GM19239 (cell line): ENCODE measurements at places on chromosomes 6 and 20.

DNA sequence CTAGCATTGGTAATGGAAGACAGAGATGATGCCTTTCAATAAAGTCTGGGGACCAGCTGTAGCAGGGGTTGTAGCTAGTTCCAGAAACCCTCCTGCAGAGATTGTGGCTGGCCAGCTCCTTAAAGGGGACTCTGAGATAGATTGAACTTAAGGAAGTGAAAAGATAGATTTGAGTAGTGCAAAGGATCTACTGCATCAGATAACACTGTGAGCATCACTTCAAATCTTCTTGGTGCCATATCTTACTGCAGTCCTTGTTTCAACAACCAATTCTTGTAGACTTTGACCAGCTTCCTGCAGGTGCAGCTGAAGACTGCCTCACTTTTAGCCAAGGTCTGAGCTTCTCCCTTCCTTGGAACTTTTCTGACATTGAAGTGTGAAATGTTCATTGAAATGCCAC, 14.8 kb upstream of the CEP162 start:
- DNase-seq: no peak

DNA sequence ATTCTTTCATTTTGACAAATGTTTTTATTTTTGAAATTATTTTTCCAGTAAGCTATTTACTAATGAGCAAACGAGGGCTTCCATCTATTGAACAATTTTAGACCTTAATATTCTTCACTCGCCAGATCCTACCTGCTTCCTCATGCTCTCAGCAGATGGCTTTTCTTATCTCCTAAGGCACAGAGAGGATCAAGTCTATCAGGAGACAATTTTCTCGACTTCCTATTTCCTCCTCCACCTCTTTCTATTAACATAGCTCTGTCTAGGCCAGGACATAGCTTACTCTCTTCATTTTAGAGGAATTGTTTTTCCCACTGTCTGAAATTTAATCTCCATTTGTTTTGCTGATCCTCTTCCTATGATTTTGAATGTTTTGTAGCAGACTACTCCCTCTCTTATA, 87.0 kb upstream of the MAN1A1 start:
- no peak for DNase-seq

- no peak for DNase-seq
These were observed 28.9 kb downstream of the TBC1D7 start for GRCh38 chr6:13299403-13299821.

DNA sequence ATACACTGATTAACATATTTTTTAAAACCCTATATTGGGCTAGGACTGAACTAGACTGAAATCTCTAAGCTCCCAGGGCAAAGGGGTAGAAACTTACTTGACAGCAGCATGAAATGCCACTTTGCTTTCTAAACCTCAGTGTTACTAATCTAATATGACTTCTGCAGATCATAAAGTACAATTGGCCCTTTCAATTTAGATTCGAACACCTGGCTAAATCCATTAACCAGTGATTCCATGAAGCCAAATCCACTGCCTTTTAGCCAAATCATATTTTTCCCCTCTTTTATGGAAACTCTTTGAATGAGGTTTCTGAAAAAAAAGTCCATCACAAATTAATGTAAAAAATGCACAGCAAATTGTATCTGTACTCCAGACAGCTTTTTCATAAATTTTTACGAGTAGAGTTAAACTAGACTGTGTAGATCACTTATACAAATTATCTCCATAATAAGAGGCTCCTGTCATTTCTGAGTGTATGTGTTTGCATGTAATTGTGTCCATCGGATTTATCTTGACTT, 25.7 kb downstream of the EPHA7 start:
- no peak for DNase-seq

- DNase-seq: no peak
These were observed 73.4 kb upstream of the NOX3 start for GRCh38 chr6:155528982-155529453.

DNA sequence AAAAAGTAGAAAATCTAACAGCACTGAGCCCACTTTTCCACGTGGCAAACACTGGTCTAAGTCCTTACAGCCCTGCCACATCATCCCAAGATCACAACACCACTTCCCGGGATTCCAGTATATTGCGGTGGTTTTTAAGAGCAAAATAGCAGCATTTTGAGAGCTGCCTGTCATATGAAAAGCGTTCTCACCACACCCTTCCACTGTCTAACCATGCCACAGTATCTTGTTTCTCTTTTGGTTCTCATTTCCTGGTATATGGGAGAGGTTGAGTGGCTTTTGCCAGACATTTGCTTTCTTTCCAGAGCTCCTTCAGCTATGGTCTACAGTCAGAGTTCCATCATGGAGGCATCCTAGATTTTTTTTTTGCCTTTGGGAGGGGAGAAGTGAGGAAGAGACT, 243.0 kb downstream of the TSHZ2 start:
- DNase-seq: no peak

- DNase-seq: peak; percentile 20
These were observed 15.4 kb upstream of the STMND1 start for GRCh38 chr6:17086469-17086868.

DNA sequence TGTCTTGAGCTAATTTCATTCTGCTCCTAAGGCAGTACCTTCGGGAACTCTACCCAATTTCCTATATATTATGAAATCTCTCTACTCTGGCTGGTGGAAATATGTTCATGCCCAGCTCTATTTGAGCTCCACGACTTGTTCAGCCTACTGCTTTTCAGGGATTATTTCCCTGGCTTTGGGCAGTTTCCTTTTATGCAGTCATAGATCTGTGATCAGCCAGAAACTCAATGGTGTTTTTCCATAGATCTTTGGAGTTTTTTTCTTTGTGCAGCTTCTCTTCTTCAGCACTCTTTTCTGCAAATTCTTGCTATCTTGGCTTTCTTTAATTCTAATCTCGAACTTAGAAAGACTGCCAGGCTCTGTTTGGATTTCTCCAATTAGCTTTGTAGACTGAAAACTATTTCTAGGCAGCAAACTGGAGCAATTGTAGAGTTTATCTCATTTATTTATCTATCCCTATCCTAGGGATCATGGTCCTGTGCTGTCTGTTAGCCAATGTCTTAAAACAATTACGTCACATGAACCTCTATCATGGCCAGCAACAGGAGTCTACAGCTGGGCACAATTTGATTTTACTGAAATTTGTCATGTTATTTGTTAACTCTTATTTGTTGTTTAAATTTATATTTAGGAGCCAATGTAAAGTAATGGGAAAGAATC, 328.4 kb downstream of the BCKDHB start:
- DNase-seq: no peak

DNA sequence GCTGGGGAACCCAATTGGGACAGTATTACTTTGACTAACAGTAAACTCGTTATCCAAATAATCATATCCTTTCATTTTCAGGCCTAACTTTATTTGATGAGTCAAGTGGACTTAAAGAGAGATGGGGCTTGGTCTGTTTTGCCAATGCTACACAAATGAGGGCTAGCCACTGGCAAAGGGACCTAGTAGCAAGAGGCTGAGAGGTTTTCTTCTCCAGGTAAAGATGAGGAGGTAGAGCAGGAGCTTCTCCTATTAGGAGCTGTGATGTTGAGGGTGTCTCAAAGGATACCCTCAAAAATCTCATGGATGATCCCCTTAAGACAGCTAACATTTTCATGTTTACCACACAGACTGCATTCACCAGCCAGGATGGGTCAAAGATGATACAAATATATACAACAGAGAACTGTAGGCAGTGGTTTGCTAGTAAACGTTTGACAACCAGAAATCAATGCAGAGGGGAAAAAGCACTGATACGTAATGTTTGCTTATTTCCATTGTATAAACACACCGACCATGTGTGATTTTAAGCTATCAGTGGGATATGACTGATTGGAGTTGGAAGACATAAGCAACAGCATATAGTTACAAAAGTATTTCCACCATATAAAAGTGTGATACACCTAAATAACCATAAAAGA, 153.3 kb downstream of the IBTK start:
- DNase-seq: no peak
